ENCODE measurements at places on chromosomes 13 and 19.

DNA sequence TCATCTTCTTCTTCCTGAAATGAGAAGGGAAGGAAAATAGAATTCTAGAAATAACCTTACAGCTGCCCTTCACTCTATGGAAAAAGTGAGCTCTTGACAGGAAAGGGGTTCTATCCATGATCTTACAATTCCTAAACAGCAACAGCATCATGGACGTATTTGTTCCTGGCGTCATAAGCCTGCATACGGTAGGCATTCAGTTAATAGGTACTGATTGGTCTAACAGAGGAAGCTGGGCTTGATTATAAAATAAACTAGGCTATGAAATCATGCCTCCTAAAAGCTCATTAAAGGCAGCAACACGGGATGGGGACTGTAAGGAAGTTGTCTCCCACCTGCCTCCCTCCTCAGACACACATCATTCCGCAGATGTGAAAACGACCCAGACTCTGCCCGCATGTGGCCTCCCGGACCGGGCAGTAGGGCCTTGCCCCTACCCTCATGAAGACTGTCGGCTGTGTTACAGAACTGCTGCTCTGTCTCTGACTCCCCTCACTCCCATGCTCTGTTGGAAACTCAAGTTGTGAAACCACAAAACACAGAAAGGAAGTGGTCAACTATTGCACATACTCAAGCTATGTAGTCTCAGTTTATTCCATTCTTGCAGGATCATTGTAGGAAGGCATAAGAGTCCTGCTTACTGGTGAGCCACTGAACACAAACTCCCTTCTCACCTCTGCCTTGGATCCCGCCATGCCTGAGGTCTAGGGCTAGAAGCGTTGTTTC lies 129.8 kb downstream of the DLEU7 start:
- no peak for DNase-seq

- DNase-seq: no peak
These were observed 835.9 kb downstream of the UQCRFS1 start for GRCh38 chr19:28377077-28377476.

GRCh38 chr13:108176685-108177274 lies 38.6 kb downstream of the LIG4 start:
- peak; percentile 51 for DNase-seq

GRCh38 chr13:61086087-61086486 lies 329.6 kb downstream of the PCDH20 start:
- DNase-seq: no peak

GRCh38 chr13:44810061-44810840 lies 179.0 kb downstream of the NUFIP1 start:
- no peak for DNase-seq

- DNase-seq: no peak
These were observed 184.3 kb upstream of the TRPC4 start for GRCh38 chr13:38053896-38054295.

- DNase-seq: no peak
These were observed 877.2 kb upstream of the PCDH20 start for GRCh38 chr13:62292714-62293480.

DNA sequence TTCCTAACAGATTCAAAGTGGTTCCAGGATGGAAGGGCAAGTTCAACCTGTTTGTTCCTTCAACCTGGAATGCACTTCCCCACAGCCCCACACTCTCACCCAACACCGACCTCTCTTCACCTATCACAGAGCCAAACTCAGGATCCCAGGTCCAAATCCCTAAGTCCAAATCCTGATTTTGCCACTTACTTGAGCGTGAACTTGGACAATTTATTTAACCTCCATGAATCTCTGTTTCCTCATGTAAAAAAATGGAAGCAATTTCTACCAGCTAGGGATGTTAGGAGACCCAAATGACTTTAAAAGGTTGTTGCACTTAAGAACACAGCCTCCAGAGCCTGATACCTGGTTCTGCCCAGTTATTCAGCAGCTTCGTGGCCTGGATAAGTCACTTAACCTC lies 5.4 kb upstream of the IGSF23 start:
- no peak for DNase-seq

DNA sequence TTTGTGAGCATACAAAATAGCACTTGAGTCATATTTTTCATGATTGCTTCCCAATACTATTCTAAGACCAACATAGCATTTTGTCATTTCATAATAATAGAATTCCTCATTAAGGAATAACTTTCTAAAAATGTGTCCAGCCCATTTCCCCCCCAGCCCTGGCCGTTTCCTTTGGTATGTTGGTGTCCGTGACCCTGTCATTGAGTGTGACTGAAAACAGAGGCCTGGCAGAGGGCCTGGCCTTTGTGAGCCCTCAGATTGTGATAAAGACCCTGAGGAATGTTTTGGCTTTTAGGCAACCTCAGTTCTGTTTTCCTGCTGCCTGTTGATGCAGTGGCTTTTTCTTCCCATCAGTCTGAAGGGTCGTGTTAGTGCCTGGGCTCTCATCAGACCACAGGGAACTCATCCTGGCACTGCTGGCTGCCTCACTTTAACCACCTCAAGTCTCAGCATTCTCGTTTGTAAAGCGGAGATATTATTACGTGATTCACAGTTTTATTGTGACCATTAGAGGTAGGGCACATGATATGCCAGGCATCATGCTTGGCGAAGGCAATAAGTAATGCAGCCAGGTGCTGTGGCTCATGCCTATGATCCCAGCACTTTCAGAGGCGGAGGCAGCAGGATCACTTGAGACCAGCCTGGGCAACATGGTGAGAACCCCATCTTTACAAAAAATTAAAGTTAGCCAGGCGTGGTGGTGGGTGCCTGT lies 13.8 kb downstream of the SPINT2 start:
- no peak for DNase-seq

DNA sequence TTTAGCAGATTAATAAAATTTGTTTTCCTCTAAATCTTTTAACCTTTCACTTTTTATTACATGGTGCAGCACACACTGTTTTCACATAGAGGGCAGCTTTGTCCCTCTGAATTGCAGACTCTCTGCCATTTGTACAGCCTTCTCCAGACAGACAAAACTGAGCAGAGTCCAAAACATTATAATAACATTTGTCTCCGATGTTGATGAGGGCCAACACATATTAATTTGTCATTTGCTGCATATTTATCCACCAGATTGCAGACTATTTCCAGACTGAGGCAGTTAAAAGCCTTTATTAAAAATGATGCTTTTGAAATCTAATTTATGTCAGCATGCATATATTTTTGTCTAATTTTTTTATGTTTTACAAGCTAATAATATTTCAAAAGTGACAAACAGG lies 1251.9 kb upstream of the SLC10A2 start:
- DNase-seq: no peak

DNA sequence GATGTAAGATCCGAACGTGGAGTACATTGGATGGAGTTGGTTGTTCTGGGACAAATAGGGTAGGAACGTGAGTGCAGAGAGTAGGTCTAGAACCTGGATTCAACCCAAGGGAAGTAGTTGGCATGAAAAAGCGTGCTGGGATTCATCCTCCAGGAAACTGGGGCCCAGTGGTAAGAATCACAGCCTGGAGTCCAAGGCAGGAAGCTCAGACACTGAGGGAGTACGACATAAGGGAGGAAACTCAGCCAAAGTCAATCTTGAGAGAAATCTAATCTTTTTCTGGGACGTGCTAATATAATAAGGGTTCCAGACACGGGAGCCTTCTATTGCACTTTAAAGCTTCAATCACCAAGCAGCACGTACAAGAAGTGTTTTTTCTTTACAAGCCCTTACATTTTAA lies 46.4 kb downstream of the DLEU7 start:
- DNase-seq: no peak

GRCh38 chr19:47230054-47230920 lies 712 bp downstream of the BBC3 start:
- peak; percentile 79 for DNase-seq

DNA sequence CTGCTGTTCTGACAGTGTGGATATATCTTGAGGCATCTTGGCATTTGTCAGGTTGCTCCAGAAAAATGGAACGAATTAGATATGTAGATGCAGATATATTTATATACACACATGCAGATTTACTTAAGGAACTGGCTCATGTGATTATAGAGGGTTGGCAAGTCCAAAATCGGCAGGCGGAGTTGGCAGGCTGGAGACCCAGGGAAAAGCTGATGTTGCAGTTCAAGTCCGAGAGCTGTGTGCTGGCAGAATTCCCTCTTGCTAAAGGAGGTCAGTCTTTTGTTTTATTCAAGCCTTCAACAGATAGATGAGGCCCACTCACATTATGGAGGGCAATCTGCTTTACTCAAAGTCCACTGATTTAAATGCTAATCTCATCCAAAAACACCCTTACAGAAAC lies 24.4 kb upstream of the CSNK1A1L start:
- DNase-seq: no peak

DNA sequence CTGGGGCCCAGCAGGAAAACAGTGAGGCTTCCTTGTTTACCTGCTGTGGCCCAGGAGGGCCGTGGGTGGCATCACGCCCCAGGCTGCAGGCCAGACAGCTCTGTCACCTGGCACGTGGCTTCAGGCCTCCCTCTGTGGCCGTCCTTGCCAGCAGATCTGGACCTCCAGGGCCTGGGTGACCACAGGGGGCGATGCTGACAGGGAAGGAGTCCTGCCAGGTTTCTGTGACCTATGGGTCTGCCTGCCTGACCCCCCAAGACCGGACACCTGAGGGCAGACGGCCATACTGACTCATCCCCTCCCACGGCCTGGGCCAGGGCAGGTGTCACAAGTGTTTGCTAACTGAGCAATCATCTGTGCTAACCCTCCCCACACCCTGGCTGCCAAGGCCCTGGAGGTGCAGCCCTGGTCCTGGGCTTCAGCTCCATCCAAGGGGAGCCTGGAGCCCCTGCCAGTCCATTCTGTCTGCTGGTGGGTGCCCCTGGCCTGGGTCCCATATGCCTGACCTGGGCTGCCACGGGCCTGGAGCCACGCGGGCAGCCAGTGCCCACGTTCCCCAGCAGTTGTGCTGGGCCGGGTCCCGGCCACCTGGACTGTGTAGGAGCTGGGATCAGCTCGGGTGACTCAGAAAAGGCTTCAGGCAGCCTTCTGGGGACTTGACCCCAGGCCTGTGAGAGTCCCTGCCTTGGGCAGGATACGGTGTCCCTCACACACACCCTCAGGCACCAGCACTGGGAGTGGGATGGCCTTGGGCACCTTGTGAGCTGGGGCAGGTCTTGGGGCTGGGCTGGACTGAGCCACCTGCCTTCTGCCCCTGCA lies 3.7 kb downstream of the CDC34 start:
- DNase-seq: no peak

DNA sequence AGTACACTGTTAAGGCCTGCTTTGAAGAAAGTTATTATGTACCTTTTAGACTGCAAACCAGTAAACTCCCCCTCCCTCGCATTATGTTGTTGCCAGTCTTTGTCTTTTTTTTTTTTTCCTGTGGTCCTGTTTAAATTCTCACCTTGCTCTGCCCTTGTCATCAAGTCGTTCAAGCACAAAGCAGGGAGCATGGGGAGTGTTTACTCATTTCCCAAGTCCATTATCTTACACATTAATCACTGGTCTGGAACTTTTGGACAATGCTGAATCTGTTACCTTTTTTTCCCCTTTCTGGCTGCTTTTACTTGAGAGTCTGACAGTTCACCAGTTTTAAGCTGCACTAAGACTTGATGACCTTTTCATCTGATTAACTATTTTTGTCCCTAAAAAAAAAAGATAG lies 108.2 kb downstream of the DACH1 start:
- DNase-seq: no peak

DNA sequence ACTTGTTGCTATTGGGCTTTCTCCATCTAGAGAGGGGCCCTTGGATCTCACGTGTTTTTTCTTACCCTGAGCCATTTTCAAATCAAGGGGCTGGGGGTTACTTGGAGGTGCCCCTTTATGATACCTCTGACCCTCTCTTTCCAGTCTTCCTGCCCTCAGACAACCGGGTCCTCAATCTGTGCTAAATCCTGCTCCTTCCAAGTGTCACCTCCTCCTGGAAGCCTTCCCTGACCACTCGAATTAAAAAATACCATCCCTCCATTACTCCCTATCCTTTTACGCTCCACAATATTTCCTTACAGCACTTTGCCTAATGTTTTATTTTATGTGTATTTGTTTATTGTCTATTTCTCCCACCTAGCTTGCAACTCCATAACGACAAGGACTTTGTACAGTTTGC lies 3.3 kb downstream of the KLK8 start:
- no peak for DNase-seq

- no peak for DNase-seq
These were observed 80.1 kb downstream of the IPO5 start for GRCh38 chr13:98033277-98034247.

DNA sequence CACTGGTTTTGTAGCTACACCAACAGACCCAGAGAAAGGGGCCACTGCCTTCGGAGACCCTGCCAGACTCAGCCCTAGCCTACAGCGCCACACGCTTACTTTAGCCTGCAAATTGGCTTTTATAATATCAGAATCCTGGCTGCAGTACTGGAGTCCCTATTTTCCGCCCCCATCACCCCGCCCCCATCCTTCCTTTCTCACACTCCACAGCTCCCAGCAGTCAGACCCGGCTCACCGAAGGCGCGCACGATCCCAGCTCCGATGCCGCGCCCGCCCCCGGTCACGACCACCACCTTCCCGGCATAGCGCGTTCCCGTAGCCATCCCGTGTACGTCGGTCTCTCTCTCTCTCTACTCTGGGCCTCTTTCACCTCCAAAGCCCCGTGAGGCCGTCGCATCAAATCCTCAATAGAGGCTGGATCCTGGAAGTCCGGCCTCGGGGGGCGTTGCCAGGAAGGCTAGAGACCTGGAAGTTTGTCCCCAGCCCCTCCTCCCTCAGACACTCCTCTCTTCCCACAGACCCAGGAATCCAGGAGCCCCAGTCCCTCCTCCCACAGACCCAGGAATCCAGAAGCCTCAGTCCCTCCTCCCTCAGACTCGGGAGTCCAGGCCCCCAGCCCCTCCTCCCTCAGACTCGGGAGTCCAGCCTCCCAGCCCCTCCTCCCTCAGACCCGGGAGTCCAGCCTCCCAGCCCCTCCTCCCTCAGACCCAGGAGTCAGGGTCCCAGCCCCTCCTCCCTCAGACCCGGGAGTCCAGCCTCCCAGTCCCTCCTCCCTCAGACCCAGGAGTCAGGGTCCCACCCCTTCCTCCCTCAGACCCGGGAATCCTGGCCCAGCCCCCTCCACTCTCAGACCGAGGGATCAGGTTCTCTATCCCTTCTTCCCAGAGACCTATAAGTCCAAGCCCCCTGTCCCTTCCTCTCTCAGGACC lies at the start of gene HSD17B14:
HSD17B14 (minus strand) TSS at position 403 of the 929 bp plus-strand sequence; CDS start at position 323, 80 bp downstream.
- DNase-seq: no peak

GRCh38 chr13:40483601-40484000 lies 182.8 kb downstream of the FOXO1 start:
- no peak for DNase-seq

- no peak for DNase-seq
These were observed 809.0 kb upstream of the SLITRK5 start for GRCh38 chr13:86862137-86862536.

GRCh38 chr13:38905861-38906260 lies 84.8 kb downstream of the STOML3 start:
- DNase-seq: no peak

GRCh38 chr13:77733674-77734073 lies 36.2 kb downstream of the SLAIN1 start:
- no peak for DNase-seq

All from effector CD4-positive, alpha-beta T cell (primary cell).